T47D (cell line): ENCODE measurements at places on chromosomes 6 and 20.

DNA sequence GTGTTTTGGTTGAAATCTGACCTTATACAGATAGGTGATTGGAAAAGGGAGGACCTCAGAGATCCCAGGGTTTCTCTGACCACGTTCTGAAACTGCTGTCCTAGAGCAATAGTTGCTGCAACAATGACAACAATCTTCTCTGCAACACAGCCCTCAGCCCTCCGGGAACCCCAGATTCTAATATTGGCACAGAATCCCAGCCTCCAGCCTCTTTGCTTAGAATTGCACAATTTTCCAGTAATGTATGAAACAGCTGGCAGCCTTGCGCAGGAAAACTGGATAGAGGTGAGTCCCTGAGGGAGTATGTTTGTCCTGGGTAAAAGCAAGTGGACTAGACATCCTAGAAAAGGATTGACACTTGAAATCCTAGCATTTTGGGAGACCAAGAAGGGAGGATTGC, 30.4 kb upstream of the PNRC1 start:
- DNase-seq: no peak

- no peak for DNase-seq
These were observed 37.2 kb downstream of the LHFPL5 start for GRCh38 chr6:35842381-35842780.

DNA sequence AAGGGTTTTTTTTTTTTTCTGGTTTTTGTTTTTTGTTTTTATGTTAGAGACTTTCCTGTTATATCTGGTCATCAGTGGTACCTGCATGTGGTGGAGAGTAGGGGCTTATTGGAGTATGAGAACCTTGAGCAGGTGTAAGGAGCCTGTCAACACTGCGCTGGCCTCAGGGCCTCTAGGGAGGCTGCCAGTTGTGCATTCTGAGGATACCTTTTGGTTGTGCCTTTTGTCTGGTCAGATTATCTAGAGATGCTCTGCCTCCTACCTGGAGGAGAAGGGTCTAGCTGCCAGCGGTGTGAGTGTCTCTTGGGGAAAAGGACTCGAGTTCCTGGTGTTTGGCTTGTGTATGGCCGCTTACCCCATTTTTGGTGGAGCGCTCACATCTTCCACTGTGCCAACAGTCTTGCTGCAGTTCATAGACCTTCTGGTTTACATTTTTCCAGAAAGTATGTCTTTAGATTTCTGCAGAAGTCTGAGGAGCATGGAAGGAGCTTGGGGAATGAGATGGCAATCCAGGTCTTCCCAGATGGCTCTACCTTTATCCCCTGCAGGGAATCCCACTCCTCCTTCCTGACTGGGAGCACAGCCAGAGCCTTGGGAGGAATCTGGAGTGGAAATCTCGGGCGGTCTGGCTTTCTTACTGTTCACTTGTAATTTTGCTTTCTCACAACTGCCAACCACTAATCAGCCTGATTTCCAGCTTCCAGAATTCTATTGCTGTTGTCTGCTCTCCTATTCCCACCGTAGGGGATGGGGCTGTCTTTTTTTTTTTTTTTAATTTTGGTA, 49.9 kb downstream of the PTPN1 start:
- DNase-seq: no peak

- no peak for DNase-seq
These were observed 141.5 kb downstream of the UNC5CL start for GRCh38 chr6:40897390-40898003.

DNA sequence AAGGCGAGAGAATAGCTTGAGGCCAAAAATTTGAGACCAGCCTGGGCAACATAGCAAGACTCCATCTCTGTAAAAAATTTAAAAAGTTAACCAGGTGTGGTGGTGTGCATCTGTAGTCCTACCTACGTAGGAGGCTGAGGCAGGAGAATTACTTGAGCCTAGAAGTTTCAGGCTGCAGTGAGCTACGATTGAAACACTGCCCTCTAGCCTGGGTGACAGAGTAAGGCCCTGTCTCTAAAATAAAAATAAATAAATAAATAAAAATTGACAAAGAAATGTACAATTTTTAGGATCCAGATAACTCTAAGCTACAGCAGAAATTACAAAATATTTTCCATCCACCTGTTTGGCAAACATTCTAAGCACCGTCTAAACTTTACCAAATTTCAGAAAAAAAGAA, 941.0 kb upstream of the ADGRB3 start:
- DNase-seq: peak; percentile 44
